Panc1 (cell line): ENCODE measurements at places on chromosomes 2 and 18.

- DNase-seq: no peak
These were observed 68.8 kb upstream of the GLS start for GRCh38 chr2:190811811-190812210.

GRCh38 chr2:237153181-237153580 is 67.5 kb downstream of the COPS8 start:
- DNase-seq: no peak

DNA sequence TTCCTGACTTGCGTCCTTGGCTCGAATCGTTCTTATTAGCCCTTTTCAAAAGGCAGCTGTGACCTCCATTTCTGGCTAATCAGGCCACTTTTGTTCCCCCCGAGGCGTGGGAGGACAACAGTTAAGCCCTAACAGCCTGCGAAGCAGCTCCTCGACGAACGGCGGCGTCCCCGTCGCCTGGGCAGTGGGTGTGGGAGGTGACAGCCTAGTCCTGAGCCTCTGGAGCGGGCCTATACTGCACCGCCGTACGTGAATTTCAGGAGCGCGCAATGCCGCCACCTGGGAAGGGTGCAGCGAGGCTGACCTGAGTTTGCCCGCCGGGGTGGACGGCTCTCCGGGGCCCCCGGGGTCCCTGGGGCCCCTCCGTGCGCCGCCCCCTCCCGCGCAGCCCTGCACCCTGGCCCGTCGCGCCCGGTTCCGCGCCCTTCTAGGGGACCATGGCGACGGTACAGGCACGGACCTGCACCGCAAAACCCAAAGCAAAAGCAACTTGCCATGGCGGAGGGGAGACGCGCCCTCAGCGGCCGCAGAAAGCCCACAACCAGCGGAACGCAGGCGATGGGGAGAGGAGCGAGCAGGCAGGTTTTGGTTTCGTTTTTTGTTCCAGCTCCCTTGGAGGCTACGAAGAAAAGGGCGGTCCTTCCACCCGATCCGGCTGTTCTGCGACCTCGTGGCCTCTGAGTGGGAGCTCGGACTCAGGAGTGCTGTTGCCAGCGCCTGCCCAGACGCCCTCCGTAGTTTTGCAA is at the start of gene RBM43:
Gene RBM43 (minus strand): TSS at position 633 of the 746 bp plus-strand sequence. CDS start 136 bp downstream, at position 497.
- DNase-seq: no peak

GRCh38 chr18:48560491-48560890 is 21.7 kb downstream of the CTIF start:
- no peak for DNase-seq

GRCh38 chr2:192208848-192209247 is 14.1 kb upstream of the TMEFF2 start:
- no peak for DNase-seq

- DNase-seq: no peak
These were observed 113.7 kb upstream of the ZFP36L2 start for GRCh38 chr2:43340066-43340465.

- no peak for DNase-seq
These were observed 8.6 kb upstream of the SERPINB2 start for GRCh38 chr18:63878925-63879324.

GRCh38 chr18:75132098-75132870 is 76.7 kb downstream of the PTGR3 start:
- DNase-seq: no peak

- DNase-seq: no peak
These were observed 22.5 kb downstream of the SLC14A2 start for GRCh38 chr18:45637546-45638327.

- no peak for DNase-seq
These were observed 24.1 kb downstream of the MRPL35 start for GRCh38 chr2:86223140-86223926.

DNA sequence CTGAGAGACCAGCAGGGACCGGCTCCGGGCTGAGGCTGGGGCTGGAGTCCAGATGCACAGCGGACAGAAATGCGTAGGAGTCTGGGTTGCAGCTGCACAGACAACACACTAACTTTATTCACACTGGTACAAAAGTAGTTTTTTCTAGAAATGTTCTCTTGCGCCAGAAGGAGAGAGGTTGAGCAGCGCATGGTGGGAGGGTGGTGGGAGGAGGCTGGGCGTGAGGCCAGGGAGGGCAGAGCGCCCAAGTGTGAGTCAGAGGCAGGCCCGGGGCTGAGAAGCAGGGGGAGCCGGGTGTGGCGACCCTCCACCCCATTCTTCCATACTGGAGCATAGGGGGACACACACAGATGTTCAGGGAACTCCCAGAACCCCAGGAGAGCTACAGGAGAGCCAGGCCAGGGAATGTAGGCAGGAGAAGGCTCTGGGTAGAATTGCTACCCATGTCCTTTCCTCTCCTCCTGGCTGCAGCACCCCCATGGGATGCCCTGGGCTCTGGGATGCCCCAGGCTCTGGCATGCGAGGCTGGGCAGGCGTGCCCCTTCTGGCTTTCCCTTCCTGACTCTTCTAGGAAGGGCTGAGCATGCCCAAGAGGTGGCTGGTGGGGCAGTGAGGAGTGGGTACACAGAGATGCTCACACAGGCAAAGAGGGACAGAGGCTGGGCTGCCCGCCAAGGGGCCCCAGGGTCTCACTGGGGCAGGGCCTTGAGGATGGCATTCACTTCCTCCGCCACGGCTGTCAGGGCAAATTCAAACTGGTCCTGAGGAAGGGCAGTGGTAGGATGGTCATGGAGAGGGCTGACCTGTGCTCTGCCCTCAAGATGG is 10.6 kb downstream of the DNAJB2 start:
- no peak for DNase-seq
